Endothelial cell (in vitro differentiated cells): ENCODE measurements at places on chromosomes 7 and 10.

DNA sequence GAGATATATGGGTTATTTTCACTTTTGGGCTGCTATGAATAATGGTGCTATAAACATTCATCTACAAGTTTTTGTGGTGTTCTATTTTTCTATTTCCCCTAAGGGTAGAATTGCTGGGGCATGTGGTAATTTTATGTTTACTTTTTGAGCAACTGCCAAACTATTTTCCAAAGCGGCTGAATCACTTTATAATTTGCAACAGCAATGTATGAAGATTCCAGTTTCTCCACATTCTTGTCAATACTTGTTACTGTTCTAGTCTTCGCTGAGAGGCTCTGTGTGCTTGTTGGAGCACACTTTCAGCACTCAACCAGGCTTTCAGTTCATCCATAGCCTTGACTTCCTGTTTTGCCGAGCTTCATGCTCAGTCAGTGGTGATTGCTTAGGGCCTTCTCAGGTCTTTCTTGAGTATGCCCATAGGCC, 39.0 kb downstream of the ADK start:
- no peak for DNase-seq

- DNase-seq = no peak
Measured at GRCh38 chr7:127897704-127898454, 133.4 kb downstream of the LRRC4 start.

DNA sequence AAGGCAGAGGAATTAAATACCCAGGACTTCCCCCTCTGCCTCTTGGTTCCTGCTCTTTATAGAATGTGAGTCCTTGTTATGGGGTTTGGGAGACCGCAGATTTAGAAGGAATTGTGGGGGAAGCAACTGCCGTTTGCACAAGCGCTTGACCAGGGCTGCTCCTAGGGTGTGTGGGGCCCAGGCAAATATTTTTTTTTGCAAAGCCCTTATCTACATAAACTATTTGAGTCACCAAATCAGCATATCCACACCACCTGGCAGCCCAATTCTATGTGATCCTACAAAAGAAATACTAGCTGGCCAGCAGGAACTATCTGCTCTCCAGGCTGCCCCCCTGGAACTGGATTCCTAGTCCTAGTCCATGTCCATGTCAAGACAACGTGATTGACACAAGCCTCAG, 33.4 kb upstream of the YAE1 start:
- DNase-seq = no peak

DNA sequence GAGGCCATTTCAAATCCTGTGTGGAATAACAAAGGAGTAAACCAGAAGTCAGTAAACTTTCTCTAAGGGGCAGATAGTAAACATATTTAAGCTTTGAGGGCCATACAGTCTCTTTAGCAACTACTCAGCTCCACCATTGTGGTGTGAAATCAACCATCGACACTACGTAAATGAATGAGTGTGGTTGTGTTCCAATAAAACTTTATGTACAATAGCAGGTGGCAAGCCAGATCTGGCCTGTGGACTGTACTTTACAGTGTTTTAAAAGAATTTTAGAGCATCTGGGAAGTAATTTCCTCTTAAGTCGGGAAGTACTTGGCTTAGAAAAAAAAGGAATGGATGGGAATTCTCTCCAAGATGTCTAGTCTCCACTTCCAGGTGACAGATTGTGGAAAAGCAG, 71.3 kb downstream of the ARHGAP22 start:
- no peak for DNase-seq

DNA sequence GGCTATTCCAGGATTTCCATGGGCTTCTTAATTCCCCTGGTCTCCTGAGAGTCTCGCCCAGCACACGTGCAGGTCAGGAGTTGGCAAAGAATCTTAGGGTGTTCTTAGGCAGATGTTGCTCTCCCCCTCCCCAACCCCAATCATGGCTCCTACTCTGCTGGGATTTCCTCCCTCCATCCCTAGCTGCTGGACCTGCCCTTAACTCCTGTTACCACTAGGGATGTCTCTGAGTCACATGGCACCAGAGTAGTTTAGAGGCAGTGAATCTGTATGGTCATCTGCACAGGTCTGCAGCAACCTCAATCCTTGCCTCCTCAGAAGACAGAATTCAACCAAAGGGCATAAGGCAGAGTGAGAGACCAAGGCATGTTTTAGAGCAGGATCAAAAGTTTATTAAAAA, 51.8 kb upstream of the CHST3 start:
- DNase-seq = no peak

- no peak for DNase-seq
Measured at GRCh38 chr7:80533287-80533686, 21.4 kb upstream of the GNAT3 start.

GRCh38 chr10:101897633-101898032, 54.0 kb upstream of the KCNIP2 start:
- no peak for DNase-seq

- no peak for DNase-seq
Measured at GRCh38 chr7:94244760-94245159, 149.9 kb upstream of the COL1A2 start.

GRCh38 chr10:123804716-123805115, 86.9 kb downstream of the CPXM2 start:
- no peak for DNase-seq

DNA sequence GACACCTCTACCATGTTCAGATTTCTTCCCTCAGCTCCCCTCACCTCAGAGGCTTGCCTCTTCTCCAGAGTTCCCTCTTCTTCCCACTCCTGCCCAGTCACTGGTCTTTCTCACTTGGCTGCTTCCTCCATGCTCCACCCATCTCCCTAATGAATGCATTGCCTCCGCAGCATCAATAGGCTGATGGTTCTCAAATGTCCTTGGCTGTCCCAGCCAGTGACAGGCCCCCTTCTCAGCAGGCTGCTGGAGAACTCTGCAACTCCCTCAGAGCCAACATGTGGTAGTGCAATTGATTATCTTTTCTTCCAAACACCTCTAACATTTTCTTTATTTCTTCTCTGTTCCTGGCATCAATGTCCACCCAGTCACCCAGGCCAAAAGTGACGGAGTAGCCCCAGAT, 218.2 kb downstream of the RELN start:
- no peak for DNase-seq
